ENCODE measurements at places on chromosomes 6 and 20. TPM values are rescaled to one million over a fixed set of nuclear protein-coding genes. Genes with fewer than 3 reads are reported as not detected.

GRCh38 chr6:131960371-131961133, 9.4 kb upstream of the CCN2 start:
- no peak for DNase-seq

DNA sequence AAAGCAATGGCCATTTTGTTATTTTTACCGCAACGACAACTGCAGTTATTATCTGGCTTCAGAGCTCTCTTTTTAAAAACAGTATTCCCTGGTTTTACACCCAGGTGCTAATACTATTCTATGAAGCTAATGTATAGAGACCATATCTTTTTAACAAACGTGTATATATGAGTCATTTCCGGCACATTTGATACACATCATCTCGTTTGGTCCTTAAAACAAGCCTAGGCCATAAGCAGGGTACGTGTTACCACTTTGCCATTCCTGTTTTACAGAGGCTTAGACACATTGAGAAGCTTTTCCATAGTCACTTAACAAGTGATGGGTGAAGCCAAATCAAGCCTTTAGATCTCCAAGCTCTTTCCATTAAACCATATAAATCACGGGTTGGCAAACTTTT, 5.5 kb downstream of the TRAF3IP2 start:
- DNase-seq: no peak

GRCh38 chr6:48229841-48230240, 118.8 kb upstream of the PTCHD4 start:
- no peak for DNase-seq

DNA sequence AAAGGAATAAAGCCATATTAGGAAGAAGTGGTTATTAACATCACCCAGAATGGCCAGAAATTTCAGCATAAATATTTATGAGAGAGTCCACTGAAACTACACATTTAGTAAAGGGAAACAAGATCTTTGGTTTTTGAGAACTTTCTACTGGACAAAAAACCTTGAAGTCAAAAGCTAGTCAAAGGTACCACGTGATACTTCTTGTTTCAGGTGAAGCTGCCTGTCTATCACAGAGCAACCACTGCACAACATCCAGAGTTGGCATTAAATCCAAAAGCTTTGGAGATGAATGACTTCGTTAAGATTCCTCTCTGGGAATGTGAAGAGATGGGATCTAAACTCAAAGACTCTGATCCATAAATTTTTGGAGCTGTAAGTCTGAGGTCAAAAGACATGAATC, 137.0 kb downstream of the KCNQ5 start:
- no peak for DNase-seq

DNA sequence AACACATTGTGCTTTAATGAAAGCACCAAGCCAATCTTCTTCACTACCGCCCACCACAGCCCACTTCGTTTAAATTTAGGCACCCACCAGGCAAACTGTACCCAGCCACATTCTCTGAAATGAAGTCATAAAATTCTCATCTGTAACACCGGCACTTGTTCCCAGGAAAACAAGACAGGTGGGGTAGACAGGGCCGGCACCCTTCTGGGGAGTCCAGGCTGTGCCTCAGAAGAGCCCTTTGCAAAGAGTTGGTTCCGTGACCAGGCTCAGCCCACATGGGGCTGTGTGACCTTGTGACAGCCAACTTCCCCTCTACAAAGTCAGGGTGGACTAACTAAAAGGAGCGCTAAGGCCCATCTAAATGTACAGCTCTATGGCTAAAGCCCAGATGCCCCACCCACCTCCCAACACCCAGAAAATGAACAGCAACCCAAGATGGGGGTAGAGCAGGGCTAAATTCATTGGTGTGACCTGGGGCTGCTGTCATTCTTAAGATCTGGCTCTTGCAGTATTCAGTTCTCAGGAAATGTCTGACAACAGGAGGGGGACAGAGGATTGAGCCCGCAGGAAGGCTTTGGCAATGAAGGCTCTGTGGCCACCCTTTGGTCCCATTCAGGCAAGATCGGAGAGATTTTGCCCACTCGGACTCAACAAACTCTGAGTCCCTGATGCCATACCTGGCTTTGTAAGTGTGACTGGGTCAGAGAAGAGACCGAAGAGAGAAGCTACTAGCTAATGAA, 56.7 kb downstream of the TRERF1 start:
- DNase-seq: no peak

- DNase-seq: peak; percentile 73
Observed at GRCh38 chr20:36919715-36920333, 31.7 kb downstream of the SAMHD1 start.

DNA sequence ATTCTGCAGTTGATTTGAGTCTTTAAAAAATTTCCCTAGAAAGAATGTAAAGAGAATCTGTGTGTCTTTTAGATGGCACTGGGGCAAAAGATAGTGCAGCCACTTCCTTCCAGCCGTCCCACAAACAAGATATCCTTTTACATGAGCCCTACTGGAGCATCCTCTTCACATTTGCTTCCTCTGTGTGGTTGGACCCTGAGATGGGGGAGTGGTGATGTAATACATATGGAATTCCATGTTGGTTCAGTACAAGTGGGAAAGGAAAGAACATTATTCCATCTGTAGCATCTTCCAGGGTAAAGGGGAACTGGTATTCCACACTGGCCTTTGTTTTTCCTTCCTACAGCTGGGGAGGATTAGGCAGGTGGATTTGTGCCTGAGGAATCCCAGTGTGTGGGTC, 78.9 kb upstream of the ISM1 start:
- peak; percentile 35 for DNase-seq

GRCh38 chr6:122660296-122660695, 50.1 kb downstream of the PKIB start:
- no peak for DNase-seq

DNA sequence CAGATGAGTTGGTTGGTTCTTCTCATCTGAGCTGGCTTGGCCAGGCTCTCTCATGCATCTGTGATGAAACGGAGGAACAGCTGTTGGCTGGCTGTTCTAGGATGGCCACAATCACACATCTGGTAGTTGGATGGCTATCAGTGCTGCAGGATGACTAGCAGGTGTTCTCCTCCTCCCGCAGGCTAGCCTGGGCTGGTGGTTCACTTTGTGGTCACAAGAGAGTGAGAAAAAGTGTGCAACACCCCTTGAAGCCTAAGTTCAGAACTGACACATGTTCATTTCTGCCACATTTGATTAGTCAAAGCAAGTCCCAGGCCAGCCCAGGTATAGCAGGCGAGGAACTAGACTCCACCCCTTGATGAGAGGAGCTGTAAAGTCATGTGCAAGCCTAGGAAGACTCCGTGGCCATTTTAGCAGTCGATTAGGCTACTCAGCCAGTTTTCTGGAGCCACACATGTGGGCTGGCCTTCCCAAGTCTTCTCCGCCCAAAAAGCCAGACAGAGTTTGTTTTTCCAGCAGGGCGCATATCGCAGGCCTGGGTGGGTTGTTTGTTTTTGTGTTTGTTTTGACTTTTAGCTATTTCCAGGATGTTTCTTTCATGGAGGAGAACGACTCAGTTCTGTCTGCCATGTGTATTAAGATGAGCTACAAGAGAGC, 120.8 kb downstream of the ISM1 start:
- DNase-seq: no peak

DNA sequence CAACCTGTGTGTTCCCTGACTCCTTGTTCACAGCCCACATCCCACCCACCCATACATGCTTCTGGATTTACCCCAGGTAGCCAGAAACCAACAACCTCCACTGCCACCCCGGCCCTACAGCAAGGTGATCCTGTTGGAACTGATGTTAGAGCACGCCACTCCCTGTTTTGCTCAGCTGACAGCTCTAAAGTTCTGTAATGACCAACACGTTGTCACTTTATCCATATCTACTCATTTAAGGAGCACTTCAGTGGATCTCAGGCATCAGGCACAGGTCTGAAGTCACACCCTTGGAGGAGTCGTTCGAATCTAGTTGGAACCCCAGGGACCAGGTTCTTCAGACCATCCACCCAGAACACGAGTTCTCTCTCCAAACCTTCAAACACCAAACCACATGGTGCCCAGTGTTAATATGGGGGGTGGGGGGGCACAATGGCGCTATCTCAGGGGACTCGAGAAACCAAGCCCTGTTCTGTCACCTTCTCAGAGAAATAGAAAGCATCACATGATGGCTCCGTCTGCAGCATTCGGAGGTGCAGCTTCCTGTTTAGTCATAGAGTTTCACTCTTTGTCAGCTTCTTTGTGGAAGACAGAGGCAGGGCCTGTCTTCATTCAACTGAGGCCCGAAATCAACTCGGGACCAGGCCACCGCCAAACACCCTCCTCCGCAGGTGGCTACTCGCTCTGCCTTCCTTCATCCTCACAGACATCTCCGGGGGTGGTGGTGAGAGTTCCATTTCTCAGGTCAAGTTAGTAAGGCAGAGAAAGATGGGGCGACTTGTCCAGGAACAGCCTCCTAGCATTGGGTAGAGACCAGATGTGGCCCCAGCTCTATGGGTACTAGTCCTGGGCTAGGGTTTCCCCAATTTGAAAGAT, 142.2 kb downstream of the NFATC2 start:
- no peak for DNase-seq

Gene EPPIN
- not detected for total RNA-seq
